Keratinocyte (primary cell): ENCODE measurements at places on chromosomes 4 and X. TPM values are rescaled to one million over a fixed set of nuclear protein-coding genes. Genes with fewer than 3 reads are reported as not detected.

- peak overlapping the region; percentile 37 for H3K27ac ChIP-seq
- no peaks in the 10 kb centered on the region for H3K36me3 ChIP-seq
- H3K27me3 ChIP-seq, result no peaks in the 10 kb centered on the region
- H3K4me1 ChIP-seq, result peaks cover 15% of the 10 kb centered on the region
Observed at GRCh38 chr4:148814030-148814429, 371.8 kb upstream of the NR3C2 start.

DNA sequence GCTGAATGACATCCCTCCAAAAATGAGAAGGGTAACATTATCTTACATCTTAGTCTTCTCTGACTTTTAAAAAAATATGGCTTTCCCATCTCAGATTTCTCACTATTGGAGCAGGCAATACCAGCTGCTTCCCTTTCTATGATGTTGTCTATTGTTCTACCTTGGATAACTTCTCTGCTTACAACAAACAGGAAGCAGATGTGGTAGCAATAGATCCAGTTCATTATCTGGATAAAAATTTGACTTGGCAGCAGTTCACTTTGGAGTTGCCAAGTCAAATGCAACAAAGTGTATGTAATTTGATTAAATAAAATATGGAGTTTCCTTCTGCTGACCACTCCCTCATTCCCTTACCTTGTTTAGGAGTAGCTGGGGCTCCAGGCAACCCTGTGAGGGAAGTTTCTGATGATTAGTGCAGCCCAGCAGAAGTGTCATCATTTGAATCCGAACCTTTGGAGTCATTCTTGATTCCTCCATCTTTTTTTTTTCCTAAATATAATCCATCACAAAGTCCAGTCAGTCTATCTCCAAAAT lies 72.0 kb upstream of the GPRIN3 start:
- DNase-seq, result no peak
- H3K4me1 ChIP-seq, result no peaks in the 10 kb centered on the region
- H3K27me3 ChIP-seq, result no peaks in the 10 kb centered on the region
- H3K27ac ChIP-seq, result no peak overlapping the region
- H3K36me3 ChIP-seq, result no peaks in the 10 kb centered on the region

DNA sequence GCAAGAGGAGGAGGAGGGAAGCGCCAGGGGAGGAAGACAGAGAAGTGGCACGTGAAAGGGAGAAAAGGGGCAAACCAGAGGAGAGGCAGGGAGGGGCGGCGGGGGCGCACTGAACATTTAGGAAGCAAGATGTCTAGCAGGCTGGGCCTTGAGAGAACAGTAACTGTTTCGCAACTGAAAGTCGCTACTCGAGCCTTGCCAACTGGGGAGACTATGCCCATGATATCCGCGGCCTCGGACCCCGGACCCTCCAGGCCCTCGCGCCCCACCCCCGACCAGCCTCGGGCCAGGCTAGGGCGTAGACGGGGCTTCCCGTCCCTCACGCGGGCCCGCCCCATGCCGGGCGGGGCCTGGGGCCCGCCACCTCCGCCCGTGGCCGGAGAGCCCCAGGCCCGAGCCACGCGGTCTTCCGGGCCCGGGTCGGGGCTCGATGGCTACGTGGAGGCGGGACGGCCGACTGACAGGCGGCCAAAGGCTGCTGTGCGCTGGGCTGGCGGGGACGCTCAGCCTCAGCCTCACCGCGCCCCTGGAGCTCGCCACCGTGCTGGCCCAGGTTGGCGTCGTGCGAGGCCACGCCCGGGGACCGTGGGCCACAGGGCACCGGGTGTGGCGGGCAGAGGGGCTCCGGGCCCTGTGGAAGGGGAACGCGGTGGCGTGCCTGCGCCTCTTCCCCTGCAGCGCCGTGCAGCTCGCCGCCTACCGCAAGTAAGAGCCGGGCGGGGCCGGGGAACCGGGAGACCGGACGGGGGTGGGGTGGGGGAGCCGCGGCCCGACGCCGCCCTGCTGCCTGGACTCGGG lies at the start of gene SLC25A43:
SLC25A43 (plus strand) TSS at position 363 of the 798 bp plus-strand sequence; CDS start at position 431, 68 bp downstream.
- peaks cover 18% of the 10 kb centered on the region for H3K4me1 ChIP-seq
- peak within 1 kb of the TSS; percentile 68 for H3K4me3 ChIP-seq
- H3K36me3 ChIP-seq, result no peaks in the 10 kb centered on the region
- no peaks in the 10 kb centered on the region for H3K27me3 ChIP-seq

DNA sequence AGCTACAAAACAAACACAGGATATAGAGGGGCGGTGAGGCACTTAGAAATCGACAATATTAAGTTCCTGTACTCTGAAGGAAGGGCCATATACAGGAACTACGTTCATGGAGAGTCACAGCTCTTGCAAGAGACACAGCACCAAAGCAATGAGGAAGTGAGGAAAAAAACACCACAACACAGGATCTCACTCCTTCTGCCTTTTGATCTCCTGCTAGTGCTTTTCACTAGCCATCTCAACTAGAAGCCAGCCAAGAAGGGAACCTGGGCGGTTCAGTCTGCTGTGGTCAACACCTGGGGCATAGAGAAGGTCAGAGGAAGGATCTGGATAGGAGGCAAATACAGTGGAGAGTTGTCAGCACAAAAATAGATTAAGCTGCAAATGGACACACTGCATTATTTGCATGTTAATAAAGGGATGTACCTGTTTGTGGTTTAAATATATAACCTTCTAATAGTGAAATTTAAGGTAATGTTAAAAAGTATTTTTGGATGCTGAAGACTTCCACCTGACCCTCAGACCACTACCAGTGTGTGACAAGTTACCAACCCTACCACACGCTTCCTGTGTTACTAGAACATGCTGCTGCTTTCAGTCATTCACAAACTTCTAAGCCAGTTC lies 104.6 kb downstream of the DTHD1 start:
- H3K36me3 ChIP-seq, result no peaks in the 10 kb centered on the region
- no peak overlapping the region for H3K27ac ChIP-seq
- no peak overlapping the region for H3K4me3 ChIP-seq
- no peak for DNase-seq
- peaks cover 12% of the 10 kb centered on the region for H3K4me1 ChIP-seq

- no peak overlapping the region for H3K4me3 ChIP-seq
- no peaks in the 10 kb centered on the region for H3K36me3 ChIP-seq
- no peaks in the 10 kb centered on the region for H3K4me1 ChIP-seq
- no peaks in the 10 kb centered on the region for H3K27me3 ChIP-seq
- no peak overlapping the region for H3K27ac ChIP-seq
Observed at GRCh38 chr4:96598465-96598864, 758.6 kb downstream of the PDHA2 start.

DNA sequence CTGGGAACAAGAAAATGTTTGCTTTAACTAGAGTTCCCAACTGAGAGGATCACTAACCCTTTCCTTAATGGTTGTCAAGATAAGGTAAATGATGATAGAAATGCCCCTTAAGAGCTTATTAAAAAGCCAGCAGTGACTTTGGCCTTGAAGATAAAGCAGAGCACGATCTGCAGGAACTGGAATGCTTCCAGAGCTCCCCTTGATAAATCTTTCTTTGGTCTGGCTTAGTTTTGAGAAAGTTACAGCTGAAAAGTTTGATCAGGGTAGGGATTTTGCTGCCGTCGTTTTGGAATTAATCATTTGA lies 64.0 kb downstream of the PTTG2 start:
- no peak overlapping the region for H3K4me3 ChIP-seq
- no peaks in the 10 kb centered on the region for H3K27me3 ChIP-seq
- H3K4me1 ChIP-seq, result no peaks in the 10 kb centered on the region
- peaks cover 7% of the 10 kb centered on the region for H3K36me3 ChIP-seq
- no peak overlapping the region for H3K27ac ChIP-seq
- no peak for DNase-seq

DNA sequence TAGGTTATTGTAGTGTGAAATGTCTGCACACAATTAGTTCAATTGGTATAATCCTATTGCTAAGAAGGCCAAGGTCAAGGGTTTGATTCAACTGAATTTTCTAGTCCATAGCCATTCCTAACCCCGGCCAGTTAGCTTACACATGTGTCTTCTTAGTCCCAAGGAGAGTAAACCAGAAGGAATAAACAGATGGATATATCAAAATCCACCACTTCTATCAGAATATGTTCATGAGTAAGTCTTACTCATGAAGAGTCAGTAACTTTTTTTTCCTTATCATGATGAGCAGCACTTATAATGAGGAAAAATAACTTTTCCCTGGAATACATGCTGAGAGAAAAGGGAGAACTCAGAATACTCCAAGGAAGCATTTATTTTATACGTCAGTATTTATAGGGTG lies 9.5 kb downstream of the HHIP start:
- no peaks in the 10 kb centered on the region for H3K4me1 ChIP-seq
- peaks cover 3% of the 10 kb centered on the region for H3K27me3 ChIP-seq
- DNase-seq, result no peak
- H3K4me3 ChIP-seq, result no peak overlapping the region
- H3K27ac ChIP-seq, result no peak overlapping the region
- no peaks in the 10 kb centered on the region for H3K36me3 ChIP-seq

GRCh38 chr4:168796362-168797106 lies 213.5 kb downstream of the CBR4 start:
- no peaks in the 10 kb centered on the region for H3K27me3 ChIP-seq
- H3K4me1 ChIP-seq, result peaks cover 20% of the 10 kb centered on the region
- H3K4me3 ChIP-seq, result no peak overlapping the region
- peak overlapping the region; percentile 74 for H3K27ac ChIP-seq

- H3K4me1 ChIP-seq, result no peaks in the 10 kb centered on the region
- H3K27ac ChIP-seq, result no peak overlapping the region
- no peaks in the 10 kb centered on the region for H3K36me3 ChIP-seq
- H3K27me3 ChIP-seq, result no peaks in the 10 kb centered on the region
- no peak overlapping the region for H3K4me3 ChIP-seq
Observed at GRCh38 chrX:10187421-10187820, 30.6 kb downstream of the CLCN4 start.

GRCh38 chrX:120781403-120781802 lies 94.3 kb downstream of the CT47B1 start:
- no peaks in the 10 kb centered on the region for H3K27me3 ChIP-seq
- H3K4me3 ChIP-seq, result no peak overlapping the region

DNA sequence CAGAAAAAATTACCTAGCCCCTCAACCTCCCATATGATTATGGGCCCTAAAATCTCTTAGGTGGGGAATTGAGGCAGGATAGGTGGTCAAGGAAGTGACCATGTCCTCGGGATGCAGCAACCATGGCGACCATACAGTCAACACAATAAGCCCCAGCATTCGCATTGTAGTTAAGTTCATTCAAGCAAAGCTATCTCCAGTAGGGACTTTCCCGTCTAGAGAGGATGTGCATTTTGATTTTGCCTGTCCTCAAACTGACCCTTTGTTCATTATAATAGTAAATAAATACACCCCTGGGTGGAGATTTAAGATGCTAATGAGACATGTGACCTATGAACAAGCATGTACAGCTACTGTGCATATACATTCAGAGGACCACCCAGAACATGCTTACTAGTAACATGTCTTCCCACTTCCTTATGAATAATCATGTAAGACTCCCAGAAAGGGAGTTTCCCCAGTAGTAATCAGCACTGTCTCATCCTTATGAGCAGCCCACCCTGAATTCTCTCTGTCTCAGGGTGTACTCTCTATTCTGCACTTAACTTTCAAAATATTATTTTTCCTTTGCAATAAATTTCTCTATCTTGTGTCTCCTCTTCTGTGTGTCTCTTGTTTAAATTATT lies 74.3 kb downstream of the NUDT11 start:
- H3K4me3 ChIP-seq, result no peak overlapping the region
- no peaks in the 10 kb centered on the region for H3K27me3 ChIP-seq
- no peak for DNase-seq
- H3K4me1 ChIP-seq, result no peaks in the 10 kb centered on the region

DNA sequence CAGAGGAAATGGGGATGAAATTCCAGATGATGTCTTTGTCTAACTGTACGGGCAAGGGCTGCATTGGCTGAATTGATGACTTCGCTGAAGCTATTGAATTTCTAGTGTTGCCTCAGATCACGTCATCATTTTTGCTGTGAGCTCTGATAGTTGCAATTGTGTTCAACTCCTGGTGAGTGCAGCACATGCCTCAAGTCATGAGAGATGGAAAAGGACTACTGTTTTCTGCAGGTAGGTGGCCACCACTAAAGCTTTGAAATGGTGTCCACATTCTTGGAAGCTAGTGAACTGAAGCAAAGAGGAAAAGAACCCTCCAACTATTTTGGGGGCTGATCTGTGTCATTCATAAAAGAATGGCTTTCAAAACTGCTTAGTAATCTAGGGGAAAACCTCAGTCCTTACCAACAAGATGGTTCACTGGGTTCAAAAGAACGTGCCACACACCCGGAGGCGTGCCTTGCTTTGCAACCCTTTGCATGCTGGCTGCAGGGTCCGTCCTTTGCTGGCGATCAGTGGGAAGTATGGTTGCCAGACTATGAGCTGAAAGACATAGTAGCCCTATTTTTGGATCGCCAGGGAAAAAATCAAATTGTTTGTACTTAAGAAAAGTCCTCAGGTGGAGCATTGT lies 88.1 kb upstream of the STOX2 start:
- H3K27ac ChIP-seq, result no peak overlapping the region
- no peak for DNase-seq
- H3K36me3 ChIP-seq, result no peaks in the 10 kb centered on the region
- no peak overlapping the region for H3K4me3 ChIP-seq
- H3K27me3 ChIP-seq, result no peaks in the 10 kb centered on the region

GRCh38 chrX:33194876-33195433 lies 16.4 kb downstream of the DMD start:
- no peak overlapping the region for H3K4me3 ChIP-seq
- H3K27me3 ChIP-seq, result no peaks in the 10 kb centered on the region
- no peaks in the 10 kb centered on the region for H3K4me1 ChIP-seq
- H3K36me3 ChIP-seq, result no peaks in the 10 kb centered on the region

DNA sequence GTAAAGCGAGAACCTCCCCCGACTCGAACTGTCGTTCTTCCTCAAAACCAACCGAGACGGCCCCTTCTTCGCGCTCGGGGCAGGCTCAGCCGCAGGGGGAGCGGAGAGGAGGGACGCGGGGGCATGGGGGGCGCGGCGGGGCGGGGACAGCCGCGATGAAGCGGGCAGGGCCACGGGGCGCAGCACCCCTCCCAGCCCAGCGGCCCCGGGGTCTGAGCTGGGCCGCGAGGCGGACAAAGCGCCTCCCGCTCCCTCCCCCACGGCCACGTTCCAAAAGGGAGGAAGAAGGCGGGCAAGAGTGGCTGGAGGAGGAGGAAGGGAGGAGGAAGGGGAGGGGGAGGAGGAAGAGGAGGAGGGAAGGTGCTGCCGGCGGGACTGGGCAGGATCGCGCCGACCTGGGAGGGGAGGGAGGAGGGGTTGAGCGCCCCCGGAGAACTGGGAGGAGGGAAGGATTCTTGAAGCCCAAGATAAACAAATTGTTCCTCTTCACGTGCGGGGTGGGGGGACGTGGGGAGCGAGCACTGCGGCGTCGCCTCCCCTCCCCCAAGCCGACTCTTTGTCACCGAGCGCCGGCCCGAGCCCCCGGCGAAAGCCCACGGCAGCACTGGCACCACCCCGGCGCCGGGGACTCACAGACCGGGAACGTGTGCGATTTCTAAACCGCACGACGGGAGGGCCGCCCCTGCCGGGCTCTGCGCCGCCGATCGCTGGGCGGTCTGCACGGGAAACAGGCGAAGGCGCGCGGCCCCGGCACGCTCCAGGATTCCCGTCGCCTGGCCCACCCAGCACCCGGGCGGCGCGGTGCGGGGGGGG lies 2.9 kb downstream of the MAML3 start:
- no peaks in the 10 kb centered on the region for H3K36me3 ChIP-seq
- H3K4me1 ChIP-seq, result peaks cover 8% of the 10 kb centered on the region

Gene KIAA1210
- not detected in 3 replicates for polyA plus RNA-seq

Gene PASD1
- polyA plus RNA-seq, result not detected in 3 replicates

Gene TMEM156
- 0.15 to 0.68 TPM (median 0.19 TPM) in 3 replicates for polyA plus RNA-seq

Gene SSX4
- not detected in 3 replicates for polyA plus RNA-seq

Gene RHOXF1
- polyA plus RNA-seq, result not detected in 3 replicates

Gene FAM156B
- 12.0 to 16.8 TPM (median 12.4 TPM) in 3 replicates for polyA plus RNA-seq

Gene FRMPD4
- 0.05 to 0.07 TPM (median 0.06 TPM) in 3 replicates for polyA plus RNA-seq

Gene TEC
- 0.20 to 0.39 TPM (median 0.26 TPM) in 3 replicates for polyA plus RNA-seq

Gene PHOX2B
- not detected in 3 replicates for polyA plus RNA-seq

Gene MAGEE2
- polyA plus RNA-seq, result not detected in 3 replicates

Gene DCHS2
- 0.01 TPM in 2 of 3 replicates, not detected in the other for polyA plus RNA-seq

Gene SLC16A2
- 38.4 to 50.7 TPM (median 44.5 TPM) in 3 replicates for polyA plus RNA-seq
